ENCODE measurements at places on chromosomes 16 and 17. TPM values are rescaled to one million over a fixed set of nuclear protein-coding genes. Genes with fewer than 3 reads are reported as not detected.

The SDR42E2 gene
- total RNA-seq = under 0.01 TPM

The SECTM1 gene
- 0.74 TPM for total RNA-seq

The ITGAD gene
- total RNA-seq = not detected

The SLC39A11 gene
- total RNA-seq = 4.9 TPM

The FAM171A2 gene
- 43.3 TPM for total RNA-seq

The SCPEP1 gene
- 2.7 TPM for total RNA-seq

The CEP112 gene
- 7.4 TPM for total RNA-seq

The MEOX1 gene
- 0.25 TPM for total RNA-seq

Data from temporal lobe (tissue), 4 donors.